ENCODE measurements at places on chromosomes 11 and 22. TPM values are rescaled to one million over a fixed set of nuclear protein-coding genes. Genes with fewer than 3 reads are reported as not detected.

VWCE gene
- 2.2 TPM for total RNA-seq

KCNK7 gene
- not detected for total RNA-seq

PKNOX2 gene
- 1.6 TPM for total RNA-seq

ARHGAP42 gene
- 21.7 TPM for total RNA-seq

OR4A16 gene
- not detected for total RNA-seq

FAM111B gene
- 0.63 TPM for total RNA-seq

NLRP14 gene
- total RNA-seq, result not detected

RAB3IL1 gene
- total RNA-seq, result 0.49 TPM

RBMXL2 gene
- total RNA-seq, result not detected

ELFN2 gene
- total RNA-seq, result 9.0 TPM

Data from mesangial cell (primary cell).